ENCODE measurements at places on chromosomes 4 and X.

DNA sequence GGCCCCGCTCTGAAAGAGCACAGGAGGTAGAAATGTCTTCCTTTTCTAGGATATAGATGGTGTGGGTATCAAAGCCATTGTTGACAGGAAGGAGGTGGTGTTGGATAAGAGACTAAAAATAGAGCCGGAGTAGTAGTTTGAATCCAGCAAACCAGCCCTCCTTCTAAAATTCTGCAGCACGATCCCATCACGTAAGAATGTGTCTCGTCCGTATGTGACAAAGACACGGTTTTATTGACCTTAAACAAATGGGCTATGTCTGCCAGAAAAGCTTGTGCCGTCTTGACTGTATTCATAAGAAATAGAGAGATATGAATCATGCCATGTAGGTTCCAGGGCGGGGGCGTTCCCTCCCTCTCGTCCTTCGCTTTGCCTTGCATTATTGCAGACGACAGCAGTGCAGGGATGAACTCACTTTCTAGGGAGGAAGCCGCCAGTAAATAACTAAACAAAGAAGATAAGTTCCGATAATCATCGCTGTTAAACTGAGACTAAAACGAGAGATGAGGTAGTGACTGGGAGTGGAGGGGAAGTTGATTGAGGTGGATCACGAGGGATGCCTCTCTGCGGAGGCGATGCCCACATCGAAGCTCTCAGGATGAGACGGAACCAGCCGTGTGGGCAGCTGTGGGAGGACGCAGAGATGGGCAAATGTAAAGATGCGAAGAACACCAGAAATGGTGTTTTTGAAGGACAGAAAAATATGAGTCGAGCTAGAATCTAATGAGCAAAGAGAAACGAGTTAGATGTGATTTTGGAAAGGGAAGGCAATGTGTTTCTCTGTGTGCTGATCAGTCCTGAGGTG, 3.4 kb downstream of the TENM3 start:
- no peak for DNase-seq

- no peak for DNase-seq
Observed at GRCh38 chr4:41799126-41799525, 50.6 kb upstream of the PHOX2B start.

DNA sequence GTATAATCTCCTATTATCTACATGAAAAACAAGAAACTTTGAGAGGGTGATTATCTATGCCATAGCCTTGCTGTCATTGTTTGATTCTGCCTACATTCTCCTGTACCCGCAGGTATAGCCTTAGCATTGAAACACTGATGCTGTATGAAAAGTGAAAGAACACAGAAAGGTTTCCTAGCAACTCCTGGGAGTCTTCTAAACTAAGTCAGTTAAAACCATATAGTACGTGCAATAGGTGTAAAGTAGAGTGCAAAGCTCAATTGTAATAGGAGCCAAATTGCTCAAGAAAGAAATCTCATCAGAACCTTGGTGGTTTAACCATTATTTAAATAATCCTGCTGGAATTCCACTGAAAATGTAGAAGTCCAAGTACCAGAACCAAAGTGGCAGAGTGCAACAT, 489.7 kb downstream of the PCDH10 start:
- DNase-seq: no peak

DNA sequence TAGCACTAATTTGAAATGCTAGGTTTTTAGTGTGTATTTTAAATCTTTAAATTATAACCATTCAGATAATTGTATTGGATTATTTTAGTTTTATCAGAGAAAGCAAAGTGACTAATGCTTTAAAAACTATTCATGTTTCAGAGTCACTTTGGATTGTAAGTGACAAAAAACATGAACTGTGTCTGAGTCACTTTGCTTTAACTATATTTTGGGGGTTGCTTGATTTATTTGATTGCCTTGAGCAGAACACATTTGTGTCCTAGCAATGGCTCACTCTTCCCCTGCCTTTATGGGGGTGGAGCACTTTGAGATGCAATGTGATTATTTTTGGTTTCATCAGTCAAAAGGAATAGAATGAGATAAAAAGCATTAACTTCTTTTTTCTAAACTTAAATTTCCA, 188.4 kb upstream of the ARX start:
- no peak for DNase-seq

DNA sequence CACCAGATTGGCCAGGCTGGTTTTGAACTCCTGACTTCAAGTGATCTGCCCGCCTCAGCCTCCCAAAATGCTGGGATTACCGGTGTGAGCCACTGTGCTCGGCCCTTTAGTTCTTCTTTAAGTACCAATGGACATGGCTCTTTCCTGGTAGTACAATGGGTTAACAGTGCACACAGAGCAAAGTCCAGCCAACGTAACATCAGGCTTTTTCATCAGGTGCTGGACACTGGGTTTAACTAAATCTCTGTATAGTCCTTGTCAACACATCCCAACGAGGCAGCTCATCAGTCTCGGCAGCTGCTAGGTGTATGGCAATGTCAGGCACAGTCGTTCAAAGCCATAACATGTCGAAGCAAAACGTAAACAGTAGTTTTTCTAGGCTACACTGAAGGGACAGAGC, 93.8 kb downstream of the HDAC8 start:
- no peak for DNase-seq

DNA sequence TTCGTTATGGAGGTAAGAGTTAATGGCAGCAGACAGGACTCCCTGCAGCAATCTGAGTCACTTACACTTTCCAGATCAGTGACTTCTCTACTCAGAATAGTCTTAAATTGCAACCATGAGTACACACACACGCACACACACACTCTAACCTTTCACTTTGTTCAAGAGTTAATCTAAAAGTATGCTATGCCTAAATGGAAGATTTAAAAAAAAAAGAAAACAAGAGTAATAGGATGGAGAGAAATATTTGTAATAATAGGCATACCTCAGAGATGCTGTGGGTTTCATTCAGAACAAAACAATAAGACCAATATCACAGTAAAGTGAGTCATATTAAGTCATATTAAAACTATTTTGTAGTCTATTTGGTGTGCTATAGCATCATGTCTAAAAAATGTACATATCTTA, 969.1 kb upstream of the PCDH10 start:
- DNase-seq: peak; percentile 75

Data from HCEC 1CT (cell line).